ENCODE measurements at places on chromosomes 6 and 20.

- DNase-seq = no peak
These were observed 127.7 kb downstream of the VEGFA start for GRCh38 chr6:43897571-43898302.

DNA sequence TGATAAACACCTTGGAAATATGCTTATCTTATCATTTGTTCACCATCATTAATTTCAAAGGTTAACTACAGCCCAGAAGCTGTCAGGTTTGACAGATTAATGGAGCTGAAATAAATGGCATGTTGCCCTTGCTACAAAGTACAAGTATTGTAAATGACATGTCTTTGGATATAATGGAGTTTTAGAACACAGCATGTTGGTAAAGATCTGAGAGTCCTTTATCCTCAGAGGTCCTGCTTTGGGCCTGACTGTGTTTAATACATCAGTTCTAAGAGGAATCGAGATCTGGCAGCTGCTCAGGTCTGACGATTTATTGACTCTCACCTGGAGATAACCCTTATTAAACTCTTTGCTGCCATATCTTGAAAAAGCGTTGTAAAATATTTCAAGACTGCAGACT lies 222.7 kb upstream of the OPRM1 start:
- DNase-seq = no peak

DNA sequence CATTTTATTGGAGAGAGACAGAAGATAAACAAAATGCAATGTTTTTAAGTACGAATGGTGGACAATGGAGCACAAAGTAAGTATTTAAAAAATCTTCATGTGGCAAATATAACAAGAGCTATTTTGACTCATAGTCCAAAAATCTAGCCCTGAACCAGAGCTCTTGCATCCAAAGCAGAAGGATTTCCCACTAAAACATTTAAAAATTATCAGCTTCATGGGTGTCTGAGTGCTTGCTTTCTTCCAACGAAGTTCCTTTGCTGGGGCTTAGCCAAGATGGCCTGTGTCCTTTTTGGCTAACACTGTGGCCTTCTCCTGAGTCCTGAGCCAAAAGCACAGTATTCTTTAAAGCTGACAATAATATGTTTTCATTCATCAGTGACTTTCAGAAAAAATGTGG lies 161.7 kb downstream of the RIMS1 start:
- no peak for DNase-seq

- no peak for DNase-seq
These were observed 3.3 kb downstream of the SIM1 start for GRCh38 chr6:100461278-100461916.

- DNase-seq = no peak
These were observed 16.6 kb upstream of the HCK start for GRCh38 chr20:32035426-32035779.

GRCh38 chr20:23147964-23148730 lies 62.0 kb upstream of the CD93 start:
- peak; percentile 19 for DNase-seq

Data from activated CD4-positive, alpha-beta T cell treated with anti-CD3 and anti-CD28 coated beads, Interleukin-2, amount 10 ng/mL, durations not matched to agents 7 days and 5 days (primary cell).